ENCODE measurements at places on chromosomes 12 and 14. TPM values are rescaled to one million over a fixed set of nuclear protein-coding genes. Genes with fewer than 3 reads are reported as not detected.

GRCh38 chr12:6465467-6466183, 4.9 kb downstream of the VAMP1 start:
- no peak for DNase-seq
- peaks cover 82% of the 10 kb centered on the region for H3K36me3 ChIP-seq

DNA sequence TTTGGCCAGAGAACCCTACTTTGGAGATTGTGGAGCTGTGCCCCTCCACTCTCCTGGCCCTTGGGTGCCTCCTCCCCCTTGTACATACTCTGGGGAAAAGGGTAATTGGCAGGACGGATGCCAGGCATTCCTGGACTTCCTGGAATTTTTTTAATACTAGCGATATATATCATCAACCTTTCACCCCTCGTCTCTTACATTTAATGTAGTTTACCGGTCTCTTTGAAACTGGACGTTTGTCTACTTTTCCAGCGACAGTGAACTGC, 767 bp upstream of the CRY1 start:
- no peak overlapping the region for H3K27ac ChIP-seq
- H3K4me3 ChIP-seq: no peak overlapping the region
- peaks cover 9% of the 10 kb centered on the region for H3K4me1 ChIP-seq
- no peak for DNase-seq
- H3K27me3 ChIP-seq: peaks cover 4% of the 10 kb centered on the region
- peaks cover 3% of the 10 kb centered on the region for H3K36me3 ChIP-seq

GRCh38 chr12:75322464-75322863, 7.7 kb downstream of the CAPS2 start:
- H3K4me3 ChIP-seq: no peak overlapping the region
- no peaks in the 10 kb centered on the region for H3K4me1 ChIP-seq
- no peak overlapping the region for H3K27ac ChIP-seq
- H3K36me3 ChIP-seq: no peaks in the 10 kb centered on the region
- peaks cover 12% of the 10 kb centered on the region for H3K27me3 ChIP-seq
- no peak for DNase-seq

- no peaks in the 10 kb centered on the region for H3K36me3 ChIP-seq
- DNase-seq: no peak
- H3K4me1 ChIP-seq: no peaks in the 10 kb centered on the region
Observed at GRCh38 chr12:6177642-6178358, 22.4 kb upstream of the CD9 start.

- no peaks in the 10 kb centered on the region for H3K36me3 ChIP-seq
- H3K4me1 ChIP-seq: peaks cover 5% of the 10 kb centered on the region
- no peak for DNase-seq
- H3K27me3 ChIP-seq: no peaks in the 10 kb centered on the region
- H3K27ac ChIP-seq: no peak overlapping the region
Observed at GRCh38 chr12:19222558-19222957, 93.0 kb downstream of the PLEKHA5 start.

DNA sequence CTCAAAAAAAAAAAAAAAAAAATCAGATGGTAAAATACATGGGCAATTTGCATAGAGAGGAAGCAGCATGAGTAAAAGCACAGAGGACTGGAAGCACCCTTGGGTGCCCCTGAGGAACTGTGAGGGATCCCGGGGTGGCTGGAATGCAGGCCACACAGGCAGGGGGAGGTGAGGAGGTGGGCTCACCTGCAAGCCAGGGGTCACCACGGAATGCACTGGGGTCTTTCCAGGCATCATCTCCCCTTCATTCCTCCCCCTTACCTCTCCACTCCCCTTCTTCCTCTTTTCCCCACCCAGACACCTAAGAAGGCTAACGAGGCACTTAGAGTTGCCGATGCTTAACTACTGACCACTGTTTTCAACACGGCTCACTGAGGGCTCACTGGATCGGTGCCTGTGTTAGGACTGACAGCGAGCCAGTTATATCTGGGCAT, 14.4 kb upstream of the HIP1R start:
- DNase-seq: no peak
- no peak overlapping the region for H3K4me3 ChIP-seq
- no peaks in the 10 kb centered on the region for H3K4me1 ChIP-seq
- H3K36me3 ChIP-seq: no peaks in the 10 kb centered on the region

DEGS2 gene
- 0.20 TPM for total RNA-seq
